Substantia nigra (tissue), 51 donors: ENCODE measurements at places on chromosomes 4 and X.

DNA sequence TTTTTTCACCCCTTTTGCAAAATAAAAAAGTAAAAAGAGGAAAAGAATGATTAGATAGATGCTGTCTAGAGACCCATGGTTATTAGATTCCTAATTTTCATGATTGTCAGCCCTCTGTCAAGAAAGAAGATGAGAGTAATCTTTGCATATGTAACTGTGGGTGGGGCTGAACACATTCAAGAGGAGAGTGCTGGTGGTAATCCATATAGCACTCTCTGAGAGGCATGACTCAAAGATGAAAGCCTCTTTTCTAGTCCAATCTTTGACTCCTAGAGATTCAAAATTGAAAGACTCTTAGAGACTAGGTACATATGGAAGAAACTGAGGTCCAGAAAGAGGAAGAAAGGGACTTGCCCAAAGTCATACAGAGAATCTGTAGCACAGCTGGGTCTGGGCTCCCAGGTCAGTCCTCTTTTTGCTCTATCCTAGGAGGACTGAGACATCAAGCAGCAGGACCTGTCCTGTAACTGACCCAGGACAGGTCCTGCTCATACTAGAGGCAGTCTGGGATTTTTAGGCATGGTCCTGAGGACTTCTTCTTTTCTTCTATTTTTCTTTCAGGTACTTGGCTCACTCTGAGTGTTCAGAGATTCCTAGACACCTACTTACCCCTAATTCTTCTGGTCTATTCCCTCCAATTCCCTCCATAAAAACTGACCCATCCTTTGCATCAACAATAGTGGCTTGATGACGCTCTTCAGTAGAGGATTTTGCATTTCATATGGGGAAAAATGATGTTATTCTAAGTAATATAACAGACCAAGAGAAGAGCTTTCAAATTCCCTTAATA, 23.8 kb downstream of the VSIG4 start:
- DNase-seq = no peak

DNA sequence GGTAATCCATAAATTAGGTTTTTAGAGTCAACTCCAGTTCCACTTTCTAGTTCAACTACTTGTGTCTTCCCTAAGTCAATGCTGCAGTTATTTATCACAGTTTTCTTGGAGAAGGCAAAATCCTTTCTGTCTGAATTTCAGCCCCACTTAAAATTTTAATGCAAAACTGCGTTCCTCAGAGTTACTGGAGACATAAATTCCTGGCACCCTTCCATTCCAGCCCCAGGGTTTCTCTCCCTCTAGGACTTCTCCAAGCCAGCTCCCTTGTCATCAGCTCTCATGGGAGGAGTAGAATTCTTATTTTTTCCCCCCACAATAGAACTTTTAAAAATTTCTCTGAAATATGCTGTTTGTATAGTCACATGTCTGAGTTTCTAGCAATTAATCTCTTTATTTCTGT, 50.6 kb upstream of the PHOX2B start:
- DNase-seq = no peak

GRCh38 chr4:5940470-5941203, 47.8 kb upstream of the CRMP1 start:
- DNase-seq = no peak

DNA sequence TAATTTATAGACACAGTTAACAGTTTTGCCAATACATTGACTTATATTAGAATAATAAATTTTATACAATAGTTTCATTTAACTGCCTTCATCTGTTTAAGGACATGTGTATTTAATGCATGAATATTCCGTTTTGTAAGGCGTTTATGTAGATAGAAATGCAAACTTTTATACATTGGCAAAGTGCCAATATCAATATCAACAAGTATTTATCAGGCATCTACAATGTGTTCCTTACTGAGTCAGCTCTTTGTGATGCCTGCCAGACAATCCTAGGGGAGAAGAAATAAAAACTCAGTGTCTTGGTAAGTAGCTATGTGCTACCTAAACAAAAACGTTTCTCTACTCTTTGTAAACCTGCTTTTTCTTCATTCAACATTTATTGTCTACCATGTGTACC, 1142.2 kb downstream of the C4orf33 start:
- DNase-seq = no peak

DNA sequence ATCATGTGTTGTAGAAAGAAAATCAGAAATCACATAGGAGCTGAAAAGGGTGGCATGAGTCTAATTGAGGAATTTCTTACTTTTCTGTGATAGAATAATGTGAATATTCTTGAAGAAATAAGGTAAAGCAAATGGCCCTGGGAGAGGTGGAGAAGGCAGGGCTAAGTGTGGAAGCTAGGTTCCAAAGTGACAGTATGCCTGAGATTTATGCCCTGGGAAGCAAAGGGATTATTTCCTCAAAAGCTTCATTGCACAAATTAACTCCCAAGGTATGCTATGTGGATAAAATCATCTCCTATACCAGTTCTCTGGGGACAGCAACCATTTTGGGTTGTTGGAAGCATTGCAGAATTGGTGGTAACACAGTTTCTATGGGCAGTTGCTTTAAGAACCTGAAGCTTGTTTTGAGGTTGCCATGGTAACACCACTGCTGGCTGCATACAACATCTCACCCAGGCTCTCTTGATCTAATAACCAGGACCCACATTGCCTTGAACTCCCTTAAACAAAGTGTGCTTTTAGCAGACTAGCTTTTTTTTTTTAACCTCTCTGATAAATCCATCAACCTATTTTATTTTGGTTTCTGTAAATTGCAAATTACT, 21.0 kb downstream of the MAOA start:
- DNase-seq = no peak

- no peak for DNase-seq
Measured at GRCh38 chr4:7767966-7768365, 171.7 kb downstream of the AFAP1 start.

- DNase-seq = no peak
Measured at GRCh38 chr4:127533028-127533700, 99.6 kb upstream of the INTU start.

GRCh38 chrX:37686369-37686995, 891 bp downstream of the XK start:
- DNase-seq = no peak

DNA sequence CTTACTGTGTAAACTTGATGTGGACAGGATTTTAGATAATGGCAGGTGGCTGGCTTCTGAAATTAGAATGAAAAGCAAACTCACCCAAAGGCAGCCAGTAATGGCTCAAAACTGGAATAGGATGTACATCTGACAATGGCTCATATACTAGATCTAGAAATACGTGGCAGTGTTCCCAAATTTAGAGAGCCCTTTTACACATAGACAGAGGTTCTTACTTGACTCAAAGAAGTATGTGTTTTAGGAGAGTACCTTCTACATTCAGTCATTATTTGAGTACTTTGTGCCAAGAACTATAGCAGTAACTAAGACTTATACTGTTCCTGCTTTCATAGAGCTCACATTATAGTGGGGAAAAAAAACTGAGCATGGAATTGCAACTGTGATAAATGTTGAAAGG, 48.0 kb downstream of the UBE2K start:
- no peak for DNase-seq

- no peak for DNase-seq
Measured at GRCh38 chrX:135436966-135437866, 15.5 kb downstream of the SMIM10L2A start.

- no peak for DNase-seq
Measured at GRCh38 chr4:165443276-165443675, 64.5 kb downstream of the CPE start.
